ENCODE measurements at places on chromosomes 1 and 21.

DNA sequence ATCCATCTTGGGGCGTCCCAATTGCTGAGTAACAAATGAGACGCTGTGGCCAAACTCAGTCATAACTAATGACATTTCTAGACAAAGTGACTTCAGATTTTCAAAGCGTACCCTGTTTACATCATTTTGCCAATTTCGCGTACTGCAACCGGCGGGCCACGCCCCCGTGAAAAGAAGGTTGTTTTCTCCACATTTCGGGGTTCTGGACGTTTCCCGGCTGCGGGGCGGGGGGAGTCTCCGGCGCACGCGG, 282 bp upstream of the SOD1 start:
- DNase-seq = no peak

DNA sequence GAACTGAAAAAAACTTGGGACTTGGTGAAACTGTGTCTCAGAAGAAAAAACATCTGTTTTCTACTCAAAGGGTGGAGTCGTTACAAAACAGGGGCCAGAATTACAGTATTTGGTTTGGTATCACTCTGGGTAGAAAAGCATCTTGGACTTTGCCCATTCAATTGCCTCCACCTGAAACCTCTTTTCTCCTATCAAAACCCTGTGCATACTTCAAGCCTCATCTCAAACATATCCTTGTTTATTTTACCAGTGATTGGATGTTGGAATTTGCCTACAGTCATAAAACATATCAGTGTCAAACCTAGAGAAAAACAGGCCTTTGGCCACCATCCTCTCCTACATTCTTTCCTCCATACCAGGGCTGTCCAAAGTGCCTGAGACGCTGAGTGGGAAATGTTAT, 281.5 kb downstream of the PLPP3 start:
- DNase-seq = no peak

- no peak for DNase-seq
Measured at GRCh38 chr21:34553151-34553952, 41.3 kb upstream of the KCNE1 start.

GRCh38 chr1:56199956-56200355, 379.4 kb downstream of the PLPP3 start:
- DNase-seq = no peak

GRCh38 chr1:19449454-19450228, 35.7 kb downstream of the CAPZB start:
- DNase-seq = no peak

- DNase-seq = no peak
Measured at GRCh38 chr1:213399695-213400094, 348.7 kb downstream of the RPS6KC1 start.

DNA sequence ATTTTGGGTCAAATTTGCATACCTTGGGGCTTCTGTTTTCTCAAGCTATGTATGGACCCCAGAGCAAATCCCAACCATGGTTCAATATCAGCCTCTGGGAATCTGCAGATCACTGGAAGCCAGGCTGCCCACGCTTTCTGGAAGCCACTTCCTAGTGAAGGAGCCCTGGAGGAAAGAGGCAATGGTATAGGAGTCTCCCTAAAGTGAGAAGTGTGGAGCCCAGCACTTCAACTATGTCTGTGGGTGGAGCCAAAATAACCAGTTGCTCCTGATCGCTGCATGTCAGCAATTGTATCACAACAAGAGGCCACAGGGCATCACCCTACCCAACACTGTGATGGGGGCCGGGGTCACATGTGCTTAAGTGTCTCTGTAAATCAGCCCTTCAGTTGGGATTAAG, 26.9 kb downstream of the ETS2 start:
- no peak for DNase-seq

GRCh38 chr1:106603616-106604015, 452.9 kb upstream of the PRMT6 start:
- no peak for DNase-seq

DNA sequence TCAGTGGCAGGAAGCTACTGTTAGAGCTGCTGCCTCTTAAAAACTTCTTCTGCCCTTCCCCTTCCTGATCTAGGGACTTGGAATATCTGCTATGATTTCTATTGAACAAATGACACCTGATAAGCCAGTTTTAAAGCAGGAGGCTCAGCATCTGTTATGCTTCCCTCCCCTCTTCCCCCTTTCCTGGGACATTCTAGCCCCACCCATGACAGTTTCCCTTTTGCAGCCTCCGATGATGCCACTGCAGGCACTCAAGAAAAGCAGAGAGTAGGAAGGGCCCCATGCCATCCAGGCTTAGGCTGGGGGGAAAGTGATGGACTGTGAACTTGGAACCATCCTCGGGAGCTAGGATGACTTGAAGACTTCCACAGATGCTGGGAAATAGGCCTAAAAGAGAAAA, 15.1 kb upstream of the EPB41 start:
- DNase-seq = no peak

DNA sequence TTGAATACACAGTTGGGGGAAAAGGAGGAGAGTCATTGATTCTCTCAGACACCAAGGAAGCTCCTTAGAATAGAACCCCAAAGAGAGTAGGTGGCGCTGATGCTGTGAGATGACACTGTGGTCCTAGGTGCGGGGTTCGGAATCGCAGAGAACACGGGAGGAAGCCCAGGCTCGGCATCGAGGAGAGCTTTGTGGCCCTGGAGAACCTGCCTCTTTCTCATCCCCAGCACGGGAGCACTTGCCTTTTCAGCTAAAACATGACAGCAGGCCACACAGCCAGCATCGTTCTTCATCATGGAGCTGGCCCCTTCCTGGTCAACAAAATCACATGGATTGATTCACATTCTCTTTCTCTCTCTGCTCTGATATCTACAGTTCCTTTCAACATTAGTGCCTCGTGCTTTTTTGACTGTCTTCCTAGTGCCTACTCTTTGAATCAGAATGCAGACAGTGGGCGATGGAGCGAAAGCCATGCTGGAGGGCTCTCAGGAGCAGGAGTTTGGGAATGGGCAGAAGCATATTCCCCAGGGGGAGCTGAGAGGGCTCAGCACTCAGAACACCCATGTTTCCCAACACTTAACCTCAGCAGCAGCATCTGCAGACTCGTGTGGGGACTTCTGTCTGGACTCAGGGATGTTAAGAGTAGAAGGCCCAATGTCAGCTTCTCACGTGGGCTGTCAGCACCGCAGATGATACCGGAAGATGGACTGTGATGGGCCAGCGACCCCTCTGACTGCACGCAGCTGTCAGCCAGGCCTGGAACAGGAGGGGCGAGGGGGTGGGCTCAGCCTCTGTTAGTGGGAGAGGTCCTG, 539.4 kb downstream of the KIF26B start:
- DNase-seq = no peak

DNA sequence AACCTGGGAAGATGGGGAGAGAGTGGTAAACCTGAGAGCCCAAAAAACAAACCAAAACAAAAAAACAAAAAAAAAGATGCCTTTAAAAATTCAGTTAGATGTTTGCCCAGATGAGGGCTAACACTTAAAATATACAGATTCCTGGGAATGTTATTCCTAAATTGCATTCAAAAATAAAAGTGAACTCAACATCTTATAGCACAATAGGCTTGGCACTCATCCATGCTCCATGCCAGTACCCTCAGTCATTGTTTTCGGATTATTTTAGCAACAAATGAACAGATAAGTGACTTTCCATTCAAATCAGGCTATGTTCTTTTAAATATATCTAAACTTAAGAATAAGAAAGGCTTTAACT, 3.7 kb downstream of the ATP1A1 start:
- DNase-seq = no peak

- DNase-seq = no peak
Measured at GRCh38 chr1:220504329-220504728, 23.6 kb upstream of the MARK1 start.

GRCh38 chr1:20078171-20078651, 8.2 kb downstream of the PLA2G5 start:
- no peak for DNase-seq

DNA sequence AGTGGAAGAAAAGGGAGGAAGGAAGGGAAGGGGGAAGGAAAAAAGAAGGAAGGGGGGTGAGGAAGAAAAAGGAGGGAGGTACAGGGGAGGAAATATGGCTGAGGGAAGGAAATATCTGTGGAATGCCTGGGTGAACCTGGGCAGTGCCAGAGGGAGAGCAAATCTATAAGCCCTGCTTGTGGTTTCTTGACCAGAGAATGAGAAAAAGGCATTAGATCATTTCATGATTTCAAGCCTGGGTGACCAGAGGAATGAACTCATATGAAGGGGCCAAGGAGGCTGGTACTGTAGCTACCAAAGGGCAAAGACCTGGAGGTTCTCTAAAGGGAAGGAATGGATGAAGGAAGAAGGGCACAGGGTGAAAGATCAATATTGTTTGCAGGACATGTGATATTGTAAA, 31.4 kb downstream of the GNG12 start:
- no peak for DNase-seq

DNA sequence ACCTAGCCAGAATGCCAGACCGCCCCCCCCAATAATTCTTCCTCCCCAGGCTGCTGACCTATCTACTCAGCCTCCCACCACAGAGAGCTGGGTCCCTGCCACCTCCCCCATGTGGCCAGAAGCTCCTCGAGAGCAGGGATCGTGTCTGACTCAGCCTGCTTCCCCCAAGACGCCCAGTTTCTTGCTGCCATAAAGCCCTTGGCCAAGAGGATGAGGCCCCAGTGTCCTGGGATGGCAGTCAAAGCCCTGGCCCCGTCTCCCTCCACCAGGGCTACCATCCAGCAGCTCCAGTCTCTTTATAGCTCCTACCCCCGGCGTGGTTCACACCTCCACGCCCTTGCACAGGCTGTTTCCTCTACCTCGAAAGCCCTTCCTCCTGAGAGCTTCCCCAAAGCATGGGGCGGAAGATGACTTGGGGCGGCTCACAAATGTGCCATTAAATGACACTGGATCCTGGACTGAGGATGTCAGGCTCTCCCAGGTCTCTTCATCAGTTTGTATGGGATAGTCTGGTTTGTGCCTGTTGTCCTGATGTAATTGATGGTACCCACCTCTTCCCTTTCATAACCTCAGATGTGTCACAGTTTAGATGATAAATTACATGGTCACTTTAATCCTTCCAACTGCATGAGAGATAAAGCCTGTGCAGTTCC, 13.2 kb downstream of the ADGRB2 start:
- DNase-seq = no peak

DNA sequence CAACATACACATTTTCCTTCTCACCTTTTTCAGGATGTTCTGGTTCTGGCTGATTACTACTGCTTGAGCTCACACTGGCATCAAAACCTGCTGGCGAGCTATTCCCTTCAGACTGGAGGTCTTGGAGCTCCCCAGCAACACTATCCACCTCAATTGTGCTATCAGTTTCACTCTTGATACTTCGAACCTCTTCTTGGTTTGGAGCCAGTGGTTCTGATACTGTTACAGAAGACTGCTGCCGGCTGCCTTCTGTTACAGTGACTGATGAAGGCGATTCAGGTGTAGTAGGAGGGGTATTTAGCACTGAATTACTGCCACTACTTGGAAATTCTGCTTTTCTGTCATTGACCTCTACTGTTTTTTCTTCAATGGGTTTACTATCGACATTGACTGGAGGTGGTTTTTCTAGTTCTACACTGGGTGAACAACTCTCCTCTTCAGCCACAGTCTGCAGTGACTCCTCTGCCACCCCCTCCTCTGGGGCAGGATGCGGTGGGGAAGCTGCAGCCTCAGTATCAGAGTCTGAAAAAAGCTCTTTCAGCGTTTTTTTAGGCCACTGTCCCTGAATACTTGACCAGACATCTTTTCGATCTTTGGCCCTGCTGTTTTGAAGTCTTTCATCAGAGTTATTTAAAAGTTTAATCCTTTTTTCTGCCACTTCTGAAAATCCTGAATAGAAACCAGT, 20.7 kb upstream of the RBM34 start:
- DNase-seq = no peak

GRCh38 chr21:18244671-18245463, at the start of gene CHODL:
Gene CHODL, plus strand, starts transcription at chr21:18244833. Its CDS starts 391 bp downstream, at chr21:18245224.
- DNase-seq = no peak

GRCh38 chr1:240284656-240285414, 193.2 kb downstream of the FMN2 start:
- no peak for DNase-seq

- DNase-seq = no peak
Measured at GRCh38 chr1:159562680-159563079, 24.9 kb upstream of the APCS start.

Measured in 8988T (cell line).